Testis (tissue), 5 donors: ENCODE measurements at places on chromosomes 12 and 14.

- H3K36me3 ChIP-seq = no peaks in the 10 kb centered on the region
- no peaks in the 10 kb centered on the region for H3K4me1 ChIP-seq
- DNase-seq = no peak
- no peak overlapping the region for H3K27ac ChIP-seq
- no peak overlapping the region for H3K4me3 ChIP-seq
Observed at GRCh38 chr12:122168492-122168891, 5.5 kb downstream of the IL31 start.

DNA sequence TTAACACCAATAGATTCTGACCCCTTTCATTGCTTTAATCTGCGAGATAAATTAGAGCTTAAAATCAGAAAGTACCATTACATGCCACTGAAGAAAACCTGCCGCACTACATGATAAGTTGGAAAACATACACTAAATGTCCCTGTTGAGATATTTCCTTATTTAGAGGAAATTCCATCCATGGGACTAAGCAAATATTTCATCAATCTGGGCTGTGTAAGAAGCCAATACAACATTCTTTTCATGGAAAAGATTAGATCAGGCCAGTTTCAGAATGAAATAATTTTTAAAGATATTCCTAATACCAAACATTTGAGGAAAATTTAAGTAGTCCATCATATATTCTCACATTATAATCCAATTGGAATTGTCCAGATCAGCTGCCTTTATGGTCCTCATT is 112.8 kb downstream of the LLPH start:
- H3K36me3 ChIP-seq = no peaks in the 10 kb centered on the region
- H3K4me1 ChIP-seq = no peaks in the 10 kb centered on the region
- no peak overlapping the region for H3K4me3 ChIP-seq
- DNase-seq = no peak

DNA sequence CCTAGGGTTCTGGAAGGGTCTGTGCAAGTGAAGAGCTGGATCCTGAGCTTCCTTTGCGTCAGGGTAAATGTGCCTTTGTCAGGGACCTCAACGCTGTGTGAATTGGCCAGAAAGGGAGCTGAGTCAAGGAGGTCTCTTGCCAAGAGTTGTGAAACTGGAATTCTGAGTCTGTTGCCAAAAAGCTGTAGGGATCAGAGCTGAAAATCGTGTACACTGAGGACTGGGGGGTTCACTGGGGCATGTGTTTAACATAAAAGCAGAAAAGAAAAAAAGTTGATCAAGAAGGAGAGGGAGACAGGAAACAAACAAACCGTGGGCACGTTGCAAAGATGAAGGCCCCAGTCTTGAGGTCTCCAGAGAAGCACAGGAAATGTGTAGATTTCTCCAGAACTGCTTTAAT is 1081.5 kb downstream of the VRK1 start:
- DNase-seq = peak; percentile 23
- H3K27me3 ChIP-seq = no peaks in the 10 kb centered on the region

DNA sequence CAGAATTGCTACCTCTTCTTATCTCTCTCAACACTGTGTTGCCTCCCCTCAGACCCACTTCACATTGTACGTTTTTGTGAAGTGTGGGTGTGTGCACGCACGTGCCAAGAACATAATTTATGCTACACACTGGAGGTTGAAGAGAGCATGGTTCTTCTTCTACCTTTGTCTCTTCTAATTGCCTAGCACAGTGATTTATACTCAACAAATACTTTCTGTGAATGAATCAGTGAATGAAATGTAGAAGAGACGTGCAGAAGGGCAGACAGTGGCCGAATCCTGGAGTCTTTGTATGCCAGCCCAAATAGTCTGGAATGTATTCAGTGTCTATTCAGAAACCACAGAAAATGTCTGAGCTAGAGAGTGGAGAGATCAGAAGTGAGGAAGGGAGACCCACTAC is 4.6 kb upstream of the SAMD4A start:
- no peaks in the 10 kb centered on the region for H3K27me3 ChIP-seq
- no peak for DNase-seq
- peaks cover 5% of the 10 kb centered on the region for H3K4me1 ChIP-seq
- H3K36me3 ChIP-seq = no peaks in the 10 kb centered on the region
- no peak overlapping the region for H3K27ac ChIP-seq

GRCh38 chr14:92686900-92687427 is 61.5 kb downstream of the LGMN start:
- peaks cover 6% of the 10 kb centered on the region for H3K4me1 ChIP-seq
- no peaks in the 10 kb centered on the region for H3K27me3 ChIP-seq
- peak; percentile 83 for DNase-seq
- H3K27ac ChIP-seq = no peak overlapping the region
- H3K36me3 ChIP-seq = no peaks in the 10 kb centered on the region
- peak overlapping the region; percentile 42 for H3K4me3 ChIP-seq

GRCh38 chr12:78441737-78442453 is 422.7 kb upstream of the SYT1 start:
- no peaks in the 10 kb centered on the region for H3K27me3 ChIP-seq
- H3K27ac ChIP-seq = no peak overlapping the region
- H3K36me3 ChIP-seq = no peaks in the 10 kb centered on the region
- no peak for DNase-seq
- H3K4me1 ChIP-seq = no peaks in the 10 kb centered on the region

DNA sequence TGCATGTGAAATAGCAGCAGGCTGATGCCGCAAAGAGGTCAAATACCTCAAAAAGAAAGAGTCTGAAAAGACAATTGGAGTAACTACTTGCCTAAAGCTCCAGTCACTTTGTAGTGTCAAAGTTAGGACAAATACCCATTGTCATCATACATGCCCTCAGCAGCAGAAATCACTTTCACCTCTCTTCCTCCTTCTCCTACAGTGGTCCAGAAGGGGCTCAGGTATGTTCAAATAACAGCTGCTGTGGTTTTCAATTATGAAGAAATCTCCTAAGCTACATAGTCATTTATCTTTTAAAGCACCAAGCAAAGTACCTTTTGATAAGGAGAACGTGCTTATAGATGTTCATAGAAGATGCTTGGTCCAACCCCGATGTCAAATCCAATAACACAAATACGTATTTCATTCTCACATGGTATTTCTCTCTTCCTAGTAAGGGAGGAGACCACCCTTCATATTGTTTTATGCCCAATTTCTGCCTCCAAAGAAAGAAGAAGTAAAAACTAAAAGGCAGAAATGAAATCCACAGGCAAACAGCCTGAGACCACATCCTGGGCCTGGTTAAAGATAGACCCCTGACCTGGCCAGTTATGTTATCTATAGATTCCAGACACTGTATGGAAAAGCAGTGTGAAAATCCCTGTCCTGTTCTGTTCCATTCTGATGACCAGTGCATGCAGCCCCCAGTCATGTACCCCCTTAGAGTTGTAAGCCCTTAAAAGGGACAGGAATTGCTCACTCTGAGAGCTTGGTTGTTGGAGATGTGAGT is 23.7 kb downstream of the GYS2 start:
- H3K4me1 ChIP-seq = no peaks in the 10 kb centered on the region
- no peak for DNase-seq
- H3K36me3 ChIP-seq = no peaks in the 10 kb centered on the region
- H3K27ac ChIP-seq = no peak overlapping the region
- no peaks in the 10 kb centered on the region for H3K27me3 ChIP-seq
